ENCODE measurements at places on chromosomes 1 and 21.

DNA sequence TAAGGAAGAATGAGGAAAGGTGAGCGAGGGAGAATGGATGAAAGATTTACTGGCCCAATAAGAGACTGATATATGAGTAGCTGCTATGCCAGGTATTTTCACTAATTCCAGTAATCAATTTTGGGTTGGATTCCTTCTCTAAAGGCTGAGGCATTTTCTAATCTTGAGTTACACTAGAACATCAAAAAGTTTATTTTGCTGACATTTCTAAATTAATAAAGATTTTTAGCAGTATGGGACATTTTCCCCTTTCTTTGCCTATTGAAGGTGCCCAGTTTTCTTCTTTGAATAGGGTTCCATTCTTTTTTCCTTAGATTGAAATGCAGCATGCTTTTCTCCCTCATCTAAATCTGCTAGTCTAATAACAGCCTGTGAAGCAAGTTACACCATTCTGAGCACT, 52.9 kb downstream of the ZNHIT6 start:
- ATAC-seq: no peak

- no peak for ATAC-seq
Measured at GRCh38 chr1:11523261-11523660, 44.3 kb downstream of the DISP3 start.

DNA sequence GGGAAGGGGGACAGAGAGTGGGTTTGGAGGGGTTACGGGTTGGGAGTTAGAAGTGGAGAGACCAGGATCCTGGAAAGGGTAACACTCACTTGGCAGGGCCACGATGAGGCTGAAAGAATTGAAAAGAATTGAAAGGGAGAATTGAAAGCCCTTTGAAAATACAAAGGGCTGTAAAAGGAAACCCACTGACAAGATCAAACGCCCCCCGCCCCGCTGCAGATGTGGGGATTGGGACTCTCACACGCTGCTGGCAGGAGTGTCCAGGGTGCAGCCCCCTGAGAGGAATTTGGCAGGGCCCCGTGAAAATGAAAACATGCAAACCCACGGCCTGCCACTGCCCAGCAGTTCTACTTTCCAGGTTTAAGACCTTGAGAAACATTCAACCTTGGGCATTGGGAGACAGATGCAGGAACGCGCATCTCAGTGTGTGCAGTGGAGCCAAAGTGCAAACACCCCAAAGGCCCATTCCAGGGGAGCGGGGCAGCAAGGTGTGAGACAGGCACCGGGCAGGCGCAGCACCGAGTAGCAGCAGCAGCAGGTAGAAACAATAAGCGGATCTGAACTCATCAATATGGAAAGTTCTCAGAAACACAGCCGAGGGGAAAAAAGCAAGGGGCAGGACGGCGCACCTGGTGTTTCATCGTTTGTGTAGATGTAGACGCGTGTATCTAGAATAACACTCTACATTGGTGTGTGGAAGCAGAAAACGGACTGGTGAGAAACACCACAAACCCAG, 8.3 kb upstream of the TNFRSF1B start:
- ATAC-seq: peak; percentile 15

- ATAC-seq: no peak
Measured at GRCh38 chr1:228085287-228085951, 2.9 kb downstream of the ARF1 start.

GRCh38 chr1:55786396-55786795, 571.2 kb upstream of the USP24 start:
- ATAC-seq: no peak

All from activated CD4-positive, CD25-positive, alpha-beta regulatory T cell treated with anti-CD3 and anti-CD28 coated beads, Interleukin-2, amount 50 U/mL, for 24 hours (primary cell).